Right atrium auricular region (tissue), 2 donors: ENCODE measurements at places on chromosomes 1 and 21. TPM values are rescaled to one million over a fixed set of nuclear protein-coding genes. Genes with fewer than 3 reads are reported as not detected.

GRCh38 chr1:179288977-179289376 lies 4.6 kb upstream of the SOAT1 start:
- H3K27ac ChIP-seq: no peak overlapping the region
- H3K4me3 ChIP-seq: no peak overlapping the region
- no peaks in the 10 kb centered on the region for H3K4me1 ChIP-seq
- H3K27me3 ChIP-seq: no peaks in the 10 kb centered on the region

- H3K36me3 ChIP-seq: no peaks in the 10 kb centered on the region
- DNase-seq: no peak
- H3K27me3 ChIP-seq: no peaks in the 10 kb centered on the region
- H3K4me1 ChIP-seq: no peaks in the 10 kb centered on the region
- H3K27ac ChIP-seq: no peak overlapping the region
Observed at GRCh38 chr1:193113258-193113991, 8.2 kb upstream of the GLRX2 start.

RHOU gene
- total RNA-seq: 6.0 TPM

S100A2 gene
- not detected for total RNA-seq

FCRL2 gene
- total RNA-seq: not detected
